ENCODE measurements at places on chromosomes 13 and 19. TPM values are rescaled to one million over a fixed set of nuclear protein-coding genes. Genes with fewer than 3 reads are reported as not detected.

DNA sequence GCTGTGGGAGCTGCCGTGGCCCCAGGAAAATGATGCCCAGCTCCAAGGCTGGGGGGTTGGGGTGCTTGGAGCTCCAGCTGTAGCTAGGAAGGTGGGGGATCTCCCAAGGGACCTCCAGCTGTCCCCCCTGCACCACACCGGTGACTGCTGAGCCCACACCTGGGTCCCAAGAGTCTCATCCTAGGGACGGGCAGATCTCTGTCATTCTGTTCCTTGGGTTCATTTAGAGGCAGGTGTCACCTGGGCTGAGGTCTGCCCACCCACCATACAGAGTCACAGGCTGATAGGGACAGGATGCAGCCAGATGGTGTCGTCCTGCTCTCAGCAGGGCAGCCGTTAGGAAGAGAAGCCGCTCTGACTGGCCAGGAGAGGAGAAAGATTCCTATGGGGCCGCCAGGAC lies 5.3 kb downstream of the F2RL3 start:
- no peak for DNase-seq

- DNase-seq = no peak
Measured at GRCh38 chr13:23988546-23989122, 91.3 kb upstream of the C1QTNF9B start.

DNA sequence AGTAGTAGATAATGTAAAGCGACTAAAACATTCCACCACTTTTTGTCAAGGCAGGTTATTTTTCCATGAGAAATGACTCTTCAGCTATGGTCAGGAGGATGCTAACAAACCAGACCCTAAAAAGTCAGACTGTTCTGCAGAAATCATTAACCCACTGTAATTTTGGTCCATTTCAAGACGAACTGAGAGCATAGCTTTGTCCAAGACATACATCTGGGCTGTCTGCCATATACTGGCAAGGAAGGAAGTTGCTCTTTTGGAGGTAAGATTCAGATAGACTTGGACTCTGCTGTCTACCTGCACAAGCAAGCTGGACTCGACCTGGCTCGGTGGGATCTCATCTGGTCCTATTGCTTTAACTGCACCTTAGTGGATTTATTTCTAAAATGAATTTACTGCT lies 207.8 kb downstream of the POSTN start:
- no peak for DNase-seq

DNA sequence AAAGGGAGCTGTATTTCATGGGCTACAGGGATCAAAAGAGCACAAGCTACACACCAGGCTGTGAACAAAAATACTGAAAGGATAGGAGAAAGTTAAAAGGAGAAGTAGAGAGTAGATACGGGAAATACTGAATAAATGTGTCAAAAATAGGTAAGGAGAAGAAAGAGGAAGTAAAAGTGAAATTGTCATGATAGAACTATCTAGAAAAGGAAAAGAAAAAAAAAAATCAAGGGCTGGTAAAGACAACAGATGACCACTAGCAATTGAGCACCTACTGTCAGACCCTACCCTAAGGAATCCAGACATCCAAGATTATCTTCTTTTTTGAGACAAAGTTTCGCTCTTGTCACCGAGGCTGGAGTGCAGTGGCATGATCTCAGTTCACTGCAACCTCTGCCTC lies 4.8 kb downstream of the RUBCNL start:
- peak; percentile 77 for DNase-seq

GRCh38 chr13:43434191-43434590 lies 352.6 kb downstream of the ENOX1 start:
- no peak for DNase-seq

GRCh38 chr13:31321457-31321856 lies 121.7 kb downstream of the B3GLCT start:
- DNase-seq = peak; percentile 38

DNA sequence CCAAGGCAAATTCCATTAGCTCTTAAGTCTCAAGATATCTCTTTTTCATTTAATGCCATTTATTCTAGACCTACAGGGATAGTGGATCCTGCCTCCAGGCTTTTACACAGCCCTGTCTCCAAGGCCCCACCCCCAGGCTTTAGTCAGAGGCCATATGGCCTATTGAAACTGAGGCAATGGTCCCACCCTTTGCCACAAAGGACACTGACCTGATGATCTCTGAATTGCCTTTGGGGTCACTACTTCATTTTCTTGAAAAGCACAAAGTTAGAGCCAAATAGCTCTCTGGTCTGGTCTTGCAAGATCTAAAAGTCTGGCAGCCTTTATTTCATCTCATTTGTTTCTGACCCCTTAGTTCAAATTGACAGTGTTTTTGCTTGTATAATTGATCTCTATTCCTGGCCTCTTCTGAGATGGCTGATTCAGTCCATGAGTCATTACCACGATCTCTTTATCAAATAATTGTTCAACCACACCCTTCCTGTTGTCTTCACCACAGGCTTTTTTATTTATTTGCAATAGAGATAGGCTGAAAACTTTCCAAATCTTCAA lies 209.8 kb downstream of the FGF14 start:
- DNase-seq = no peak

DNA sequence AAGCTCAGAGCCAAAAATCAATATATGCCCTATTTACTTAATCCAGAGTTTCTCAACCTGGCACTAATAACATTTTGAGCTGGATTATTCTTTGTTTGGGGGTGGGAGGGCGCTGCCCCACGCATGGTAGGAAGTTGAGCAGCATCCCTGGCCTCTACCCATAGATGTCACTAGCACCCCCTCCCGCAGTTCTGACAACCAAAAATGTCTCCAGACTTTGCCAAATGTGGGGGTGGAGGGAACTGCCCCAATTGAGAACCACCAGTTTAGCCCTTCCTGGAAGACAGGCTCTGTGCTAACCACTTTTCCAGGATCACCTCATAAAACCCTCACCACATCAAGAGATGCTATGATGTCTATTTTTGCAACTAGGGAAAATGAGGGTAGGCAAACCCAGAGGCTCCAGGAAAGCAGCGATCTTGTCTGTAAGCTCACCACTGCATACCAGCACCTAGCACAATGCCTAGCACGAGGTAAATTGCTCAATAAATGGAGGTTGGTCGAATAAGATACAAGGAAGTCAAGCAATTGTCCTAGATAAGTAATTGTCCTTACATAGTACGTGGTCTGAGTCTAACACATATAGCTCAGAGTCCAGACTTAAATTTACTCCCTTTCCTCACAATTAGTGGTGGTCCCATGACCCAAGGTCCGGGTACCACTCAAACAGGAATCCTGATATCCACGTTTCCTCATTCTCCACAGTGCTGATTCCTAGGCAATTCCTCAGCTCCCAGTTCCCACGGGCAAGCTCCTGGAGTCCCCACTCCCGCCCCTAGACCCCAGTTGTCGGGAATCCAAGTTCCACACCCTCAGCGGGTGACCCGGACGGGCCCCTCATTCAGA lies 892 bp downstream of the TRIR start:
- DNase-seq = peak; percentile 69

The PSG1 gene
- not detected for total RNA-seq

The CPAMD8 gene
- 5.1 TPM for total RNA-seq

The USPL1 gene
- total RNA-seq = 55.8 TPM
